ENCODE measurements at places on chromosomes 11 and 22.

GRCh38 chr11:89184021-89184420 lies 6.3 kb downstream of the TYR start:
- no peak for DNase-seq

- no peak for DNase-seq
These were observed 143.5 kb upstream of the RAG2 start for GRCh38 chr11:36741515-36741914.

DNA sequence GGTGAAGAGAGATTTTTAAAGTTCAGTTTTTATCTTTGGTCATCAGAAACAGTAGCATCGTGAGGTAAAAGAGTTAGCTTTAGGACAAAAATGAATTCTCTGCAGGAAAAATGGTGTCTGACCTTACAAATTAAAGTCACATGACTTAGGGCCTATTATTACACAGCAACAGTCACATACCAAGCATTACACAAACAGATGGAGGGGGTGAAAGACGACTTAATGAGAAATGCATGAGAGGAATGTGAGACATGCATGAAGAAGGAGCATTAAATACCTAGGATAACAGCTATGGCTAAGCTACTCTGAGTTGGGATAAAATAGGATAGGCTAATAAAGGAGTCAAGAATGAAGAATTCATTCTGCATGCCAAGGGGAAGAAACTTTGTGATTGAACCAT lies 77.5 kb downstream of the BLID start:
- DNase-seq: no peak

GRCh38 chr11:83200035-83200434 lies 6.5 kb downstream of the ANKRD42 start:
- no peak for DNase-seq

GRCh38 chr11:83477772-83478171 lies 191.6 kb upstream of the CCDC90B start:
- DNase-seq: no peak

DNA sequence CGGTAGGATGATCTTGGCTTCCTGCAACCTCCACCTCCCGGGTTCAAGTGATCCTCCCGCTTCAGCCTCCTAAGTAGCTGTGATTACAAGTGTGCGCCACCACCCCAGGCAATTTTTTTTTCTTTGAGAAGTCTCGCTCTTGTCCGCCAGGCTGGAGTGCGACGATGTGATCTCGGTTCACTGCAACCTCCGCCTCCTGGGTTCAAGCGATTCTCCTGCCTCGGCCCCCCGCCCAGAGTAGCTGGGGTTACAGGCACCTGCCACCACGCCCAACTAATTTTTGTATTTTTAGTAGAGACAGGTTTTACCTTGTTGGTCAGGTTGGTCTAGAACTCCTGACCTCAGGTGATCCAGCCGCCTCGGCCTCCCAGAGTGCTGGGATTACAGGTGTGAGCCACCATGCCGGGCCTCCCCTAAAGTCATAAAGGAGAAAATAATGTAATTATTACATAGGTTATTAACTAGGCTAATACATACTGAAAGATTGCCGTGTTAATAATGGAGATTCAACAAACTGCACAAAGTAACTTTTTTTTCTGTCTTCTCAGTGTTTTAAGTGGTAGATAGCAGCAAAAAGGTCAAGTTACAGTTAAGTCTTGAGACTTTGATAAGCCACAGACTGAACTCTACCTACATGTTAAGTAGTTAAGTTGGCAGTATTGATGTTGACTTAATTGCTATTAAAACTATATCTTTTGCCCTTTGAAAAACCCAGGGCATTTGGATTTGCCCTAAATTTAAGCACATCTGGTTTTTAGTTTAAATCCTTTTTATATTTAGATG lies 3.9 kb downstream of the CAPRIN1 start:
- DNase-seq: no peak

DNA sequence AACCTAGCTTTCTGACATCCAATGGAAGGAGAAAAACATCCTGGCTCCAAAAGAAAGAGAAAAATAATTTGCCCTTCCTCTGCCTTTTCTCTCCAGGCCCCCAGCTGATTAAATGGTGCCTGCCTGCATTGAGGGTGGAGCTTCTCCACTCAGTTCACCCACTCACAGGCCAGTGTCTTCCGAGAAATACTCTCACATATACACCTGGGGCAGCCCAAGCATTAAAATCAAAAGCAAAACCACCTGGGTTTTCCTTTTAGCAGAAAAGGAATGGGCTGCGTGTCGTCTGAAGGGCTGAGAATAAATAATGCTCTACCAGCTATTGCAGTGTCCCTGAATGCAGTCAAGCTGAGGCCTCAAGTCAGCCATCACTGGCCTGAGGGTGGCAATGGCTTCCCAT lies 1143.8 kb upstream of the TENM4 start:
- no peak for DNase-seq

DNA sequence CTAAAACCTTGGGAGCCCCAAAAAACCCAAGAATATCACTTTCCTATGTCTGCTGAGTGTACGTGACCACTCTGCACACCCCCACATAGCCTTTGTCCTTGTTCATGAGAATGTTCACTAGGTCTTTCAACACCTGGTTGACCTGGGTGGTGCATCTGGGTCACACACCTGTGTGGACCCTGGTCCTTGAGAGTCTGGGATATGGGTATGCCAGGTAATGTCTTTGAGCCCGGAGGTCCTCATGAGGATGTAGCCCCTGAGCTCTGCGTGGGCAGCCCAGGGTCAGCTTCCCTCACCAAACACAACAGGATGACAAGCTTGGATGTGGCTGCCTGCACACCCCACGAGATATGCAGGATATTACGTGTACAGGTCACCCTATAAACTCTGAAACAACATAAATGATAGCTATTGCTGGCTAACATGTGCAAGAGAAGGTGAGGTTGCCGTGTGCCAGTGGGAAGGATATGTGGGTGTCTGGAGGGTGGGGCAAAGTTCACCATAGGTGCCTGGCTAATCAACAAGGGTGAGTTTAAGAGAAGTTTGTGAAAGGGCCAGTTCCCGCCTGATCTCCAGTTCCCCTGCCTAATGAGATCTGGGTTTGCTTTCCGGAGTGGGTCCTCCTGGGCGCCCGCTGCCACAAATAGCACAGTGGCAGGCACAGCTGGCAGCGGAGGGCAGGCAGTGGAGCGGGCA lies 1.4 kb upstream of the PPARA start:
- no peak for DNase-seq

GRCh38 chr11:72599325-72600117 lies 74.7 kb downstream of the PDE2A start:
- DNase-seq: no peak

- no peak for DNase-seq
These were observed 172.3 kb downstream of the AASDHPPT start for GRCh38 chr11:106249617-106250239.

DNA sequence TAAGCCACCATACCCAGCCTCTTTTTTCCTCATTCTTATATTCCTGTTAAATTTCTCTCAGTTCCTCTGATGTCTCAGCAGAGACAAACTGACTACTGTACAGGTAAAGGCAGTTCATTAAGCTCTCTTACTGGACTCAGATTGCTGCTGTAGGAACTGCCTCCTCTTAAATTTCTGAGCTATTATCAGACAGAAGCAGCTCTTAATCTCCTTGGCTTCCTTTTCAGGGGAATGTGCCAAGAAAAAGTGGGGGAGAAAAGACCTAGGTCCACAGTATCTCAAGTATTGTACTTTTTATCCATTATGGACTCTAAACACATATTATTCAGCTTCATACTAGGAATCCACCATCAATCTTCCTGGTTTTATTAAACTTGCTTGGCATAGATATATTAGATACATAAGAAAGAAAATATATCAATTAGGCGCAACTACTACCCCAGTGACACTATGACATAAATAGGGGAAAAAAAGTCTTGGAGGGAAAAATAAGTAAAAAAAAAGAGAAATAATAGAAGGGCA lies 26.1 kb downstream of the MRTFA start:
- no peak for DNase-seq

DNA sequence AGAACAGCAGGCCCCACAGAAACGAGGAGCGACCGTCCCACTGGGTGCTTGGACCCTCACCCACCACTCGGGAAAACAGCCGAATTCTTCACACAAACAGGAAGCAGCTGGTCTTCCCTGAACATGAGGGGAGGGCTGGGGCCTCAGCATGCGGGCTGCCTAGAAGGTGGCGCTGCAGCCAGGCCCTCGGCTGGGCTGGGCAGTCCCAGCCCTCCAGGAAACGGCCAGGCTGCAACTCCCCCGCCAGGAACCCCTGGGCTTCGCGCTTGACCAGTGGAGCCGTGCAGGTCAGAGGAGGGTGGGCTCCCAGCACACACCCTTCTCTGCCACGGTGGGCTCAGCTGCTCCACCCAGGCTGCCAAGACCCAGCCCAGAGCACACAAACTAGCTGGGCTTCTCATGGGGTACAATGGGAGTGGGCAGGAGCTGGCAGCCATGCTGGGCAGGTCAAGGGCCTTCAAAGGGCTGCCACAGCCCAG lies 29.6 kb downstream of the IGF2 start:
- DNase-seq: no peak

DNA sequence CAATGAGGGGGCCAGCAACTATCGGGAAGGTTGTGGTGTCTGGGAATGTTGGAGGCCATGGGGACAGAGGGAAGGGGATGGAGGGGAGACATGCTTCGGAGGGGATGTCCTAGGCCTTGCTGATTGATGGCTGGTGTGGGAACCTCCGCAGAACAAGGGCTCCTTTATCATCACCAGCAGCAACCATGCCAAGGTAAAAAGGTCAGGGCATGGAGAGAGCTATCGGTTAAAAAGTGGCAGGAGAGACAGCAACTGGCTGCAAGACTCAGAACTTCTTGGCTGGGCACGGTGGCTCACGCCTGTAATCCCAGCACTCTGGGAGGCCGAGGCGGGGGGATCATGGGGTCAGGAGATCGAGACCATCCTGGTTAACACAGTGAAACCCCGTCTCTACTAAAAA lies 3.0 kb downstream of the GSTT4 start:
- DNase-seq: no peak

GRCh38 chr11:18723991-18724390 lies 2.0 kb downstream of the IGSF22 start:
- no peak for DNase-seq
